Stimulated activated CD8-positive, alpha-beta memory T cell treated with anti-CD3 and anti-CD28 coated beads, Interleukin-7, amount 100 ng/mL, for 24 hours (primary cell): ENCODE measurements at places on chromosomes 16 and 17.

DNA sequence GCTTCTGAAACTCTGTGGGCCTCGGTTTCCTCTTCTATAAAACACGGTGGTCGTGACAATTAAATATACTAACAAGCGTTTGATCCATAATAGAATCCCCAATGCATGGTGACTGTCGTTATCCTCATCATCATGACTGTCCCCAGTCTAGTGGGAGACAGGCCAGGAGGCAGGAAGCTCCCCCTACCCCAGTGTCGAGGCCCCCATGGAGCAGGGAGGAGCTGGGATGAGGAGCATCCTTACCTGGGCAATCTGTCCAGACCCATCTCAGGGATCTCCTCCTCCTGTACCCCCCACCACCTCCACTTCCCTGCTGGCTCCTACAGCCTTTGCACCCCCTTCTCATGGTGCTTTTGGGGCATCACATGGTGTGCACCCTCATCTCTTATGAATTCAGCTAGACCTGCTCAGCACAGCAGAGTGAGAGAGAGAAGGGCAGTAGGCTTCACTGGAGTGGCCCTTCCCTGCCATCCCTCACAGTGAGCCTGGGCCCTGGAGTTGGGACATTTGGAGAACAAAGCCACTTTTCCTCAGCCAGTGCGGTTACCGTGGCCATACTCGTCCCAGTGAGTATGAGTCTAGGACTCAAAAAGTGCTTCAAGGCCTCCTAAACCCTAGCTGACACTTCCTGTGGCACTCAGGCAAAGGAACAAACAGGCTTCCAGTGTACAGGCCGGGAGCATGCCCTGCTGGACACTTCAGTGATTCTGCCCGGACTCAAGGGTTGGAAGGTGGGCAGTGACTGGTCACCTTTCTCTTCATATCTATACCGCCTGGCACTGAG, 148.6 kb downstream of the CLEC16A start:
- DNase-seq = no peak

DNA sequence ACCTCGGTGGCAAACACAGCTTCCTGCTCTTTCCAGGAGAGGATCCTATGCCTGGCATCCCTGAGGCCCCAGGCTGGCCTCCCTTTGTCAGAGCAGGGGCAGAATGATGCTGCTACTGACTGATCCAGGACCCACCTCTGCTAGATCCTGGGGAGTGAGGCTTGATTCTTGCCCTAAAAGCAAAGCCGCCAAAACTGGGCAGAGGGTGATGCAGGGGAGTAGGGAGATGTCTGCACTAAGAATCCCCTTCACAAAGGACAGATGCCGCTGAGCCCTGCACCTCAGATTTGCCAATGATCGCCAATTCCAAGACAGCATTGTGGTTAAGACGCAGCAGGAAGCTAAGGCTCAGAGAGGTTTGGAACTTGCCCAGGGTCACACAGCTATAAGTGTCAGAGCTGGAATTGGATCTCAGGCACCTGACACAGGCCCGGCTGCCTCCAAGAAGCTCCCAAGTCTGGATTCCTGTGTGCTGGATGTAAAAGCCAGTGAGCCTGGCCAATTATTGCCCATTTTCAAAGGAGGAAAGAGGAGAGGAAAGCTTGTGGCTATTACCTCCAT, 60.7 kb upstream of the TNRC6C start:
- no peak for DNase-seq

GRCh38 chr17:3002538-3003295, 60.7 kb downstream of the OR1D5 start:
- DNase-seq = no peak

DNA sequence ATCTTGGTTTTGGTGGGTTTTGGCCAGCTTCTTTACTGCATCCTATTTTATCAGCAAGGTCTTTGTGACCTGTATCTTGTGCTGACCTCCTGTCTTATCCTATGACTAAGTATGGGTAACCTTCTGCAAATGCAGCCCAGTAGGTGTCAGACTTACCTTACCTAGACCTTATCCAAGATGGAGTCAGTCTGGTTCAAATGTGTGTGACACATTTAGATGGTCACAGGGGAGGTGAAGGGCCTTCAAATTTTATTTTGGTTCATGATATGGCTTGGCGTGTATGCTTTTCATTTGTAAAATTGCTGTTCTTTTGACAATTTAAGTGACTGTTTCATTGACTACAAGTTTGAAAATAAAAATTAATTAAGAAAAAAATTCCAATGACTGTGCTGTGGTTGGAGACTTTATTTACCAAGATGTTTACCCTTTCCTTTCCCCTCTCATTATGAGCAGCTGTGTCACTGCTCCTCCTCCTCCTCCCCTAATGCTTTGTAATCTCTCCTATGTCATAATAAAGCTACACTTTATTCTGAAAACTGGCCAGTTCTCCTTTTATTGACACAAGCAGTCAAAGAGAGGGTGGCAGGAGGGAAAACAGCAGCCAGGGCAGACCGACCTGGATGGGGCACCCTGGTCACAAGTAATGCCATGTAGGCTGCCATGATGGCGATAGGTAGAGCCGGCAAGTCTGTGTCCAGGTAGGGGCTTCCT, 49.4 kb downstream of the TNFRSF13B start:
- no peak for DNase-seq

DNA sequence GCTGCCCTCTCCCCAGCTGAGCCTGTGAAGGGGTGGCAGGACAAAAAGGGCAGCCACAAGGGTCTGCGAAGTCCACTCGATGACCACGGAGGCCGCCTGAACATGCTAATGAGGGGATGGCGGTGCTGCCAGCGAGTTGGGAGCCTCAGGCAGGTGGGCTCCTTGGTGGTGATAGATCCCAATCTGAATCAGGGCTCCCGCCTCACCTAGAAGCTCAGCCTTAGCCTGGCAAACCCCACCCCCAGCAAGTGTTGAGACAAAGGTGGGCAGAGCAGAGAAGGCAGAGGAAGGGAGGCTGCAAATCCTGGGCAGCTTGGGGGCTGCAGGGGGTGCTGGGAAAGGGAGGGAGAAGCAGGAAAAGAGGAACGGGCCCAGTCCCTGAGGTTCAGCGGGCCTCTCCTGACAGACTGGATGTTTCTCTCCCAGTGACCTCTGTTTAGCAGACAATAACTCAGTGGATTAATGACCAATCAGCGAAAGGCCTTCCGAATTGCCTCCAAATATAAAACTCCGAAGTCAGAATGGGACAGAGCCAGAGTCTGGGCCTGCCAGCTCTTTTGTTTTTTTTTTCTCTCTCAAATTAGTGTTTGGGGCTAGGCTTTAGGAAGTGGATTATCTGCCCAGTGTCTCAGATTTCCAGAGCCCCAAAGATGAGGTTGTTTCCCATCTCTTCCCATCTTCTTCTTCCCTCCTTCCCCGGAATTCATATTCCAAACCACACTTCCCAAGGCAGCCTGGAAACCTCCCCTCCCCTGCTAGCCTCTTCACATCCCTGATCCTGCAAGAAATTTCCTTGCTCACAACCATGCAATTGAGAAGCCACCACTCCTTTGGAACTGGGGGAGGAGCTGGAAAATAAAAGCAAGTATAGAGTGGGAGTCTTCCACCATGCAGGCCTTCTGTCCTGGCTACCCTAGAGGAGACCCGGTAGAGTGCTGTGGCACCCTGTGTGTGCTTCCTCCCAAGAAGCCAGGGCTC, 15.2 kb upstream of the HOXB2 start:
- DNase-seq = no peak

GRCh38 chr16:51382211-51382610, 231.1 kb upstream of the SALL1 start:
- no peak for DNase-seq

DNA sequence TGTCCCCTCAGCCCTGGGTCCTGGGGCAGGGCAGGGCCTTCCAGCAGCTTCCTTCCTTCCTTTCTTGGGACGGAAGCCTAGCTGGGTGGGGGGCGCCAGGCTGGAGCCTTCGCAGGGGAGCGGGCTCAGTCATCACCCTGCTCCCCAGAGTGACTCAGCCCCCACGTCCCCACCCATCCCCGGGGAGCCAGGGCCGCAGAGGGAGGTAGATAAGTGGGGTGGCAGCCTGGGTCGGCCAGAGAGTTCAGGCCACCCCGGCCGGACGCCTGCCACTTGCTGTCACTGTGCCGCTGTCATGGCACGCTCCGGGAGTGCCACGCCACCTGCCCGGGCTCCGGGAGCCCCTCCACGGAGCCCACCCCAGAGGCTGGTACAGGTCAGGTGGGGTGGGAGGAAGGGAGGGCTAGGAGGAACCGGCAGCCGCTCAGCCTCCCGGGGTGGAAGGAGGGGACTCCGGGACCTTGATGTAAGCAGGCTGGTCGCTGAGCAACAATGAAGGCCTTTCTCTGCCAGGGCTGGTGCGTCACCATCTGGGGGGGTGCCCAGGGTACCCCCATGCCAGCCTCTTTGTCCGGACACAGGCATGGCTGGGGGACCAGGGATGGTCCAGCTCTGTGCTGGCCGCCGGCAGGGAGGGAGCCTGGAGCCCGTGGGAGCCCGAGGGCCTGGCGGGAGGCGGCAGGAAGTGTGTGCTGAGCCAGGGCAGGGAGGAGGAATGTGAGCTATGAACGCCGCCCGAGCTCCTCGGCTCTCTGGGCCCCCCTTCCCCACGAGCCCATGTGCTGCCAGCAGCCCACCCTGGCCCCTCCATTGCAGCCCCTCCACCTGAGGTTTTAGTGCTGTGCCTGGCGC, 6.6 kb downstream of the NHERF2 start:
- no peak for DNase-seq

DNA sequence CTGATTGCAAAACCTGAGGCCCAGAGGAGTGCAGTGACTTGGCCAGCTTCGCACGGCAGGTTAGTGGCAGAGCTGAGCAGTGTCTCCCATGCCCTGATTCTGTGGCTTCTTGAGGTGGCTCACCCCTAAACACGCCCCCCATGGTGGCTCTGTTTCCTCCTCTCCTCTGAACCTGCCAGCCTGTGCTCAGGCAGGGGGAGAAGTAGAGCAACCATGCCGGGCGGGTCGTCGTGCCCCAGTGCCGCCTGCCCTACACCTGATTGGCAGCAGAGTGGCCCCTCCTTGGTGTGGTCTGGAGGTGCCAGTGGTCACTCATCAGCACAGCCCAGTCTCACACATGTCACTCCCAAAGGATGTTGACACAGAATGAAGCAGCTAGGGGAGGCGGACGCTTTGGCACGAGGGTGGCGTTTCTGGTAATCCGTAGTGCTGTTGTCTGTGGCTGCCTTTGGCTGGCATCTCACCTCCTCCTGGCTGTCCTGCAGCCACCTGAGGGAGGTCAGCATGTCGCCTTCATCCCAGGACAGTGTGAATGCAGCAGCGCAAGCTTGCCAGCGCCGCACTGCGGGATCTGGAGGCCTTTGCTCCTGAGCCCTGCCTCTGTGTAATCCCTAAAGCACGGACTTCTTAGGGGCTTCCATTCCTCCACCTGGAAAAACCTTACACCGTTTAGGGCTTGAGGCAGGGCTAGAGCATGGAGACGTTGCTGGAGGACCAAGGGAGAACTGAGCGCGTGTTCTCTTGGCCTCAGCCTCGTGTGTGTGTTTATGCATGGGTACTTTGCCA, 294.7 kb downstream of the SEC14L1 start:
- no peak for DNase-seq

GRCh38 chr16:3729161-3730112, 12.1 kb upstream of the TRAP1 start:
- DNase-seq = no peak

DNA sequence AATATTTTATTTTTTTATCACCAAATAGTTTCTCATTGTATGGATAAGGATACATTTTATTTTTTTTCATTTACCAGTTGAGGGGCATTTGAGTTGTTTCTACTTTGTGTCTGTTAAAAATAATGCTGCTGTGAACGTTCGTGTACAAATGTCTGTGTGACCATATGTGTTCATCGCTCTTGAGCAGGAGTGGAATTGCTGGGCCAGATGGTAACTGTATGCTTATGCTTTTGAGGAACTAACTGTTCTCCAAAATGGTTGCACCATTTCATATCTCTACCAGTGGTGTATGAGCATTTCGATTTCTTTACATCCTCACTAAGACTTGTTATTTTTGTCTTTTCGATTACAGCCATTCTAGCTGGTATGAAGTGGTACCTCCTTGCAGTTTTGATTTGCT, 212.5 kb upstream of the N4BP1 start:
- no peak for DNase-seq

- no peak for DNase-seq
These were observed 45.0 kb upstream of the SMURF2 start for GRCh38 chr17:64707050-64707591.

- DNase-seq = no peak
These were observed 64.0 kb downstream of the SOX9 start for GRCh38 chr17:72184805-72185204.

DNA sequence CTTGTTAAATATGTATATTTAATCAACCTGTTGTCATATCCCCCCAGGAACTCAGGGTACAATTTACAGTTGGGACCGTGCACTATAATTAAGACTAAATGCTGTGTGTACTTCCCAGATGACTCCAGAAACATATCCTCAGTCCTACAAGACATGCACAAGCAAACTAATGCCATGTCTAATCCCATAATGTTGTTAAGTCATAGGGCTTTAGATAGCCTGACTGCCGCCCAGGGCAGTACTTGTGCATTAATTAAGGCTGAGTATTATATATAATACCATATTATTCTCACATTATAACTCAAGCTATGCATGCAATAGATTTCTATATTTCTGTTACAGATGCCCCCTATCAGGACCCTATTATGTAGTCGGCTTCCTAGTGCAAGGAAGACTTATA, 20.1 kb upstream of the CPHXL start:
- no peak for DNase-seq

GRCh38 chr16:6016530-6017184, 919.1 kb upstream of the EEF2KMT start:
- DNase-seq = no peak

- no peak for DNase-seq
These were observed 8.7 kb downstream of the MSL1 start for GRCh38 chr17:40130352-40131042.

- no peak for DNase-seq
These were observed 143.3 kb downstream of the CLEC16A start for GRCh38 chr16:11087691-11088073.

DNA sequence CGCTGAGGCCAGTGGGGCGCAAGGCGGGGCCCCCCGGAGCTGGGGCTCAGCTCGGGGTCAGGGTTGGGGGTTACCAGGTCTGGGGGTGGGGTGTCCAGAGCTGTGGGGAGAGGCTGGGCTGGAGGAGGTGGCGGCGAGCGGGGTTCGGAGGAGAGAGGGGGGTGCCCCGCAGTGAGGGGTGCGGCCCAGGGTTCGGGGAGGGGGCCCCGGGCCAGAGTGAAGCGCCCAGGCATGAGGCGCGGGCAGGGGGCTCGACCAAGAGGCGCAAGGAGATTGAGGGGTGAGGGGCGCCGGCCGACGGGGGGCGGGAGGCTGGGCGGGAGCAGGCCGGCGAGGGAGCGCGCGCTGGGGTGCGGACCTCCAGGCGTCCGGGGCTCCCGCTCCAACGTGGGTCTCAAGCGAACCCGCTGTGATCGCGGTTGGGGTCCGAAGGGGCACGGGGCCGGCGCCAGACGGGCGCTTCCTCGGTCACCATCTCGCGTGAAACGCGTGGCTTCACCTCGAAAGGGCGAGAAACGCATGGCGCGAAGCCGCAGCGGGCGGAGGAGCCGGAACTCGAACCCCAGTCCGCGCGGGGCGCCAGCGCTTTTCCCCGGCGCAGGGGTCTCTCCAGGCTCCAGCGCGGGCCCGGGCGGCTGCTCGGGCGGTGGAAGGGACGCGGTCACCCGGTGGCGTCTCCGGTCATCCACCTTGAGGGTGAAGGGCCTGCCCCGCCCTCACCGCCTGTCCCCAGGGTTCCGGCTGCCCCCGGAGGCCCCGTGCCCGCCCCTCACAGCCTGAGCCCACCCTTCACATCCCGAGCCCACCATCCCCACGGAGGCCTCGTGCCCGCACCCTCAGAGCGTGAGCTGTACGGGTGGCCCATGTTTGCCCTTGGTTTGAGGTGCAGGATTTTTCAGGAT, 846 bp downstream of the CPNE7 start:
- no peak for DNase-seq
